ENCODE measurements at places on chromosomes 12 and 14. TPM values are rescaled to one million over a fixed set of nuclear protein-coding genes. Genes with fewer than 3 reads are reported as not detected.

DNA sequence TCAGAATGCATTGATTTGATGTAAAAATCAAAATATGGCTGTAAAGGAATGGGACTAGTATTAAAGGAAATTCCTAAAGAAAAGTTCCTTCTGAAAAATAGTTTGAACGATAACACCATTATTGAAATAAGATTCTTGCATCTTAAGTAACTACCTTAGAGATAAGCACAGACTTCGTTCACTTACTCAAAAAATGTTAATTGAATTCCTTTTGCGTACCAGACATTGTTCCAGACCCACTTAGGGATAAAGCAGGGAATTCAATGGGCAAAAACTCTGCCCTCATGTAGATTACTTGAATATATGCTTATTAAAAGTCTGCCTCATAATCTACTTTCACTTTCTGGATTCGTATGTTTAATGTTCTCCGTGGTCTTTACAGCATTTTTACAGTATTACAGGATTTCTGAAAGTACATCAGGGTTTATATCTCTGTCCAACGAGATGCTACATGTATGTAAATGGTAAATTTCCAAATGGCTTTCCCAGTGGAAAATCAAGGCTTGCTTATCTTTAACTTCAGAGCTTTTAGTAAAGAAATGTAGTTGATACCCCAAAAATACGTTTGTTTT, 213.7 kb downstream of the GXYLT1 start:
- DNase-seq, result no peak

GRCh38 chr12:117490130-117490529, 128.7 kb upstream of the NOS1 start:
- no peak for DNase-seq

GRCh38 chr14:96053600-96054381, 14.6 kb downstream of the C14orf132 start:
- DNase-seq, result peak; percentile 47

GRCh38 chr12:78457938-78458337, 406.6 kb upstream of the SYT1 start:
- peak; percentile 45 for DNase-seq

DNA sequence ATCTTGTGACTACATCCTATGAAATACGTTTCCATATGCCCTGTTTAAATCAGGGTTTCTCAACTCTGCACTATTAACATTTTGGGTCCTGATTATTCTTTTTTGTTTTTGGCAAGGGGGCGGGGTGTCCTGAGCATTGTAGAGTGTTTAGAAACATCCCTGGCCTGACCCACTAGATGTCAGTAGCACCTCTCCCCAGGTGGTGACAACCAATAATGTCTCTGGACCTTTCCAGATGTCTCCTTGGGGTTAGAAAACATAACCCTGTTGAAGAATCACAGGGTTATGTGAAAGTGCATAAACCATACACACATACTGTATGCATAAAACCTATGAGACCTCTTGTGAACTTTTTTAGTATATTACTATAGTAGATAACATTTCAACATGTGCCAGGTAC, 1.4 kb downstream of the ACAD10 start:
- peak; percentile 4 for DNase-seq

The SLCO1B1 gene
- not detected for total RNA-seq

The TBC1D30 gene
- total RNA-seq, result 2.6 TPM
